Mesenteric fat pad (tissue), 1 donor: ENCODE measurements at places on chromosomes 5 and 9. TPM values are rescaled to one million over a fixed set of nuclear protein-coding genes. Genes with fewer than 3 reads are reported as not detected.
A peak's percentile ranks its signal among the peaks of the same experiment; 100 is the strongest.

Gene COL5A1
- total RNA-seq: 84.7 TPM

Gene CER1
- total RNA-seq: not detected

Gene SLCO6A1
- total RNA-seq: not detected

Gene CDO1
- total RNA-seq: 60.8 TPM

Gene ANKRD18B
- total RNA-seq: not detected

Gene FGFR4
- total RNA-seq: 0.42 TPM

DNA sequence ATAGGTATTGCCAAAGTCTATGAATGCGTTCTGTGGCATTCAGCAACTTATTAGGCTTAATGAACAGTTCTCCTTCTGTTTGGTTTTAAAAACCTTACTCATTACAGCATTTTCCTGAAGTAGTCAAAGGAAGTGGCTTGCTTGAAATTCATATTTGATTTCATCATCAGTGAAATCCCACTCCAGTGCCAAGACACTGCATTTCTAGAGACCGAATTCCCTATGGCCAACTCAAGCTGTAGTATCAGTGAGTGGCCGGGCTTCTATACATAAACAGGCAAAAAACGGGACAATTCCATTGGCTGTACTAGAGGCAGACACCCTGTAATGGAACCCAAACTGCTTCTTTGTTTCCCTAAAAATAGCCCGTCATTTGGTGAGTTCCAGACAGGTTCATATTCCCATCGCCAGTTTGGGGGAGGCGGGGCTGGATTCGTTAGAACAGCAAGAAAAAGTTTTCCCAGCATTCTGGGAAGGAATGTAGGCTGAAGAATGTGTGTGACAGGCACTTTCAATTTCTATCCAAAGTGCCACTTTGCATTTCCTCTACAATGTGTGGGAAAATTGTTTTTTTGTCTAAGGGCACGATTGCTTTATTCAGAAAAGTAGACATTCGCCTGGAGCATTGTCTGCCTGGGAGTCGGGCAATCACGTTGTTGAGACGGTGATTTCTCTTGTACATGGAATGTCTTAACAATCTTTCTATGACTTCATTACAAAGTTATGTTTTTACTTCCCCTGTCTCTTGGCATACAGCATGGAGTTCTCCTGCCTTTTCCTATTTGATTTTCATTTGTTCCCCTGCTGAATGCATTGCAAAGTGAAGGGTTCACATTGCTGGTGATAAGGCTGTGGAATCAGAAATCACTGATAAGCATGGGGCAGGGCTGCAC lies 141.8 kb upstream of the MAST4 start:
- no peak for DNase-seq

GRCh38 chr9:75979362-75979761 lies 88.9 kb downstream of the PCSK5 start:
- DNase-seq: no peak

GRCh38 chr5:74589204-74590056 lies 51.1 kb downstream of the ENC1 start:
- DNase-seq: no peak

- DNase-seq: no peak
Measured at GRCh38 chr9:135281791-135282737, 194.6 kb downstream of the OLFM1 start.

- no peak for DNase-seq
Measured at GRCh38 chr9:37383876-37384746, 38.4 kb upstream of the GRHPR start.

DNA sequence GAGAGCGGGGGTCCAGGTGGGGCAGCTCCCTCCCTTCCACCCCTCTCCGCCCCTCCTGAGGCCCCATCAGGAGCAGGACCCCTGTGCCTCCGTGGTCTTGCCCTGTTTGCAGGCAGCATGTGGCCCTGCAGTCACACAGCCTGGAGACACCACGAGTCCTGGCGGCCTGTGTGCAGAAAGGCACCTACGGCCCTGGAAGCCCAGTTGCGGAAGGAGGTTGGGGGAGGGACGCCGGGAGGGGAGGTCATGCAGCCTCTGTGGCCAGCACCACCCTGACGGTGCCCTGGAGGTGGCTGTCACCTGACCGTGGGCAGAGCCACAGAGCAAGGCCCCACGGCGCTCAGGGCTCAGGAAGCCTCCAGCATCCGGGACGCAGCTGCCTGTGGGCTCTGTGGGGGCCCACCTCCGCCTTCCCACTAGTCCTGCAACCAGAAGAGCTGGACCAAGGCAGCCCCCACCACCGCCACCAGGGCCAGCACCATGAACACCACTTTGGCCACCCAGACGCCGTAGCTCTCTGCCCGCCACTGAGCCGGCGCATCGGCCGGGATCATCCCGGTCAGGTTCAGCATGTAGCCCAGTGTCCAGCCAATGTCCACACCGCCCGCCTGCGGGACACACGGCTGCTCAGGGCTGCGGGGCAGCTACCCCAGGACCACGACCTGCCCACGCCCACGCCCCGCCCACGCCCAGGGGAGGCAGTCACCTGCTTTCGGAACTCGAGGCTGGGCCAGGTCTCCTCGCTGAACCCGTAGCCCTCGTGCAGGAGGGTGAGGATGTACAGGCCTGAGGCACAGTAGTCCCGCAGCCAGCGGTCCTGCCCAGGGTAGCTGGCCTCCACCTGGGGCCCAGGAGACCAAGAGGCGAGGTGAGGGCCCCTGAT lies 6.4 kb downstream of the ENTPD8 start:
- no peak for DNase-seq

- no peak for DNase-seq
Measured at GRCh38 chr5:1135696-1136525, 24.0 kb upstream of the SLC12A7 start.

- no peak for DNase-seq
Measured at GRCh38 chr5:151101746-151102145, 20.9 kb upstream of the TNIP1 start.

DNA sequence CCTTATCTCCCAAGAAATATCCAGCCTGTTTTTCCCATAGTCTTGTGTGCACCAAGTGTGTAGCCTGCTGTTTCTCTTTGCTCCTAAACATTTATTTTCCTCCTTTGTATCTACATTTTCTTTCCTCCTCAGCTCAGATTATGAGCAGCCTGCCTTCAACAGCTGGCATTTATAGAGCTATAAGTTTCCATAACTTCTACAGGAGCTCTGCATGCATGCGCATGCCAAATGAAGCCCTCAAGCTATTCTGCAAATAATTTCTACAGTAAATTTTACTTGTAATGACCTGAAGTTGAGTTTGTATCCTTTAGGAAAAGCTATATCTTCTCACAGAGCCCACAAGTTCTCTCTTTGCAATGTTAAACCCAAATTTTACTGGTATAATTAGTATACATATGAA lies 699.5 kb downstream of the CETN3 start:
- DNase-seq: no peak

GRCh38 chr5:150585781-150586341 lies 54.6 kb upstream of the SYNPO start:
- DNase-seq: peak; percentile 83

DNA sequence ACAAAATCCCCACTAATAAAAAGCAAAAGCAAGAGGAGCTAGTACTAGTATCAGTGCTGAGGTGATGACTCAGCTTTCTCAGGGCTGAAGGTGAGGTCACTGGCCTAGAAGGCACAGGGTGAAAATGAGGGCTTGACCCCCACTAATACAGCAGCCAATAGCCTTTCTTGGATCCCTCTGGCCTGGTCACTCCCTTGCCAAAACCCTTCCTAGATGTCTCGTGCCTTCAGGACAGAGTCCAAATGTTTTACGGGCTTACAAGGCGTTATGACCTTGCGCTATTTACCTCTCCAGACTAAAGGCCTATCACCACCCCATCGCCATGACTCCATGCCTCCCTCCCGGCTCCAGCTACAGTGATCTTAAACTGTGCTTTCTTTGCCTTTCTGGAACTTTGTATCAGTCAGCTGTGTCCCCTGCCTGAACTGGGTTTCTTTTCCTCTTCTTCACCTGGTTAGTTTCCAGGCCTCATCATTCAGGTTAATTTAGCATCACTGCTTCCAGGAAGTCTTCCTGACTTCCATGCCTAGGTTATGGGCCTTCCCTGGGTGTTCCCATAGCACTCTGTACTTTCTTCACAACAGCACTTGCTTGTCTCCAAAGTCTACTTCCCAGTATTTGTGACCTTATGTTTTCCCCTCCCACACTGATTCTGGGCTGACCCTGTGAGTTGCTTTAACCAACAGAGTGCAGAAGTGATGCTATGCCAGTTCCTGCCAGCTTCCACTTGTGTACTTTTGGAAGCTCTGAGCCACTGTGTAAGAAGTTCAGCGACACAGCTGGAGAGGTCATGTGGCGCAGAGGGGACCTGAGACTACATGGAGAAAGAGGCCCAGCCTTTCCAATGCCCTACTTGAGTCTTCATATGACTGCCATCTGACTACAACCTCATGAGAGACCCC lies 4.2 kb upstream of the DELE1 start:
- DNase-seq: peak; percentile 43

DNA sequence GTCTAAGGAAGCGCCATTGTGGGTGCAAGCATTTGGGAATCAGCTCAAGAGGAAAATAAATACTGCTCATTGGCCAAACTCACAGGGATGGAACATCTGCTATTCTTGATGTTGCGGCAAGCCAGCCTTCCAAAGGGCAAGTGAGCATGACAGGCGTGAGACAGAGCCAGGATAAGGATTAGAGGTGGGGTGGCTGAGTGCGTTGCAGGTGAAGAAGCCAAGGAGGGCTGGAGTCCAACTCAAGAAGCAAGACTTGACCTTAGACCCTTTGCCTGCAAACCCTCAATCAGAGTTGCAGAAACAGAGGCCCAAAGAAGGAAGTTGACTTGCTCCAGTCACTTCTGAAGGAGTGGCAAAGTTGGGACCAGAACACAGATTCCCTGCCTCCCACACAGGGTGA lies 79.4 kb downstream of the WWC1 start:
- no peak for DNase-seq

- no peak for DNase-seq
Measured at GRCh38 chr9:95763006-95763405, 112.5 kb upstream of the ERCC6L2 start.

DNA sequence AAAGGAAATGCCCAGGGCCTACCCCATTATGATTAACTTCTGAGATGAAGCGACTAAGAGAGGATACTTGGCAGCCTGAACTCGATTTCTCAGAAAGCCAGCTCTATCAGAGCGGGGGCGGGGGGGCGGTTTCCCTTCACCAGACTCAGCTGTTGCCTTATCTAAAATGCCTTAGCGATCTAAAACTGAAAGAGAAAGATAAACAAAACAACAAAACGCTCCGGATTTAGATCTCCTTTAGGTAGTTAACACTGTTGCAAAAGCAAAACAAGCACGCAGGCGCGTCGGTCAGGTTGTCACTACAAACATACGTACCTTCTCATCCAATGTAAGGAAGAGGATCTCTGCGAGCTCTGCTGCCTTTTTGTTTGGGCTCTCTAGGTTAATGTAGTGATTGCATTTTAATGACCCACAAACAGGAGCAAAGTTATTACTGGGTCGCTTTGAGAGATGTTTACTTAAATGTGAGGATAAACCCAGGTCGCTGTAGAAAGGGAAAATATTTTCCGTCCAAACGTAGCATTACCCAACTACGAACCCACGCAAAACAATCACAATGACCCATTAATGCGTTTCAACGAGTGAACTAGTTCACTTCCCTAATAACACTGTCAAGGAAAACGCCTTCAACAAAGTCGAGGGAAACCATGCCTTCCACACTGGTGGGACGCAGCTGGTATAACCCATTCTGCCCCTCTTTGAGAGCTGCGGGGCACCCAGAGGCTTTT lies 982 bp downstream of the EPB41L4A start:
- DNase-seq: no peak

DNA sequence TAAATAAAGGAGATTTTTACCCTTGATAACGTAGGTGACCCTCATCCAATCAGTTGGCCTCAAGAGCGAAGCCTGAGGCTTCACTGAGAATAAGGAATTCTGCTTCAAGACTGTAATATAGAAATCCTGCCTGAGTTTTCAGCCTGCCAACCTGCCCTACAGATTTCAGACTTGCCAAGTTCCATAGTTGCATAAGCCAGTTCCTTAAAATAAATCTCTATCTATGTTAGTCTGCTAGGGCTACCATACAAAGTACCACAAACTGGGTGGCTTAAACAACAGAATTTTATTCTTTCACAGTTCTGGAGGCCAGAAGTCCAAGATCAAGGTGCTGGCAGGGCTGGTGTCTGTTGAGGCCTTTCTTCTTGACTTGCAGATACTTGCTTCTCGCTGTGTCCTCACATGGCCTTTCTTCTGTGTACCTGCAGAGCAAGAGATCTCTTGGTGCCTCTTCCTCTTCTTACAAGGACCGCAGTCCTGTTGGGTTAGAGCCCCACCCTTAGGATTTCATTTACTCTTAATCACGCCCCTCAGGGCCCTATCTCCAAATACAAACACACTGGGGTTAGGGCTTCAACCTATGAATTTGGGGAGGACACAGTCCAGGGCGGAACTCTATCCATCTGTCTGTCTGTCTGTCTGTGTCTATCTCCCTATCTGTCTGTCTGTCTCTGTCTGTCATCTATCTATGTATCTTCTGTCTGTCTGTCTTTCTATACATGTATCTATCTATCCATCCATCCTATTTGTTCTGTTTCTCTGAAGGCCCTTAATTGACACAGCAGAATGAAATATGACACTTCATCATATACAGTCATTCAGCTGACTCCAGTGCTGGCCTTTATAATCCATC lies 17.0 kb upstream of the CMBL start:
- DNase-seq: no peak

- no peak for DNase-seq
Measured at GRCh38 chr5:41736641-41737040, 133.6 kb downstream of the OXCT1 start.

GRCh38 chr9:133768371-133768858 lies 30.3 kb upstream of the SARDH start:
- DNase-seq: peak; percentile 84

DNA sequence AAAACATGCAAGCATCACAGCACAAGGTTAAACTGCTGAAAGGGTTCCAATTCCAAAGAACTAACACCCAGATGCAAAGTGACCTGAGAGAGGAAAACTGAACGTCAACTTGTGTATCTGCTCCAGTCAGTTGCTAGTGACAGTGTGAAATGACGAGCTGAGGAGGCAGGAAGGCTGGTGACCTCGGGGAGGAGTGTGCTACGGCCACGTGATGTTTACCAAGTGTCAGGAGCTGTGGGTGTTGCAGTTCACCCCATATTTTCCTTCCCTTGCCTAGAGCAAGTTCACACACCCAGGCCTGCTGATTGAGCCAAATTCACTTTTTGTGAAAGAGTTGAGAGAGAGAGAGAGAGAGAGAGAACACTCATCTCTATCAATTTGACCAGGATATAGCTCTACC lies 231.6 kb upstream of the ANKH start:
- no peak for DNase-seq

DNA sequence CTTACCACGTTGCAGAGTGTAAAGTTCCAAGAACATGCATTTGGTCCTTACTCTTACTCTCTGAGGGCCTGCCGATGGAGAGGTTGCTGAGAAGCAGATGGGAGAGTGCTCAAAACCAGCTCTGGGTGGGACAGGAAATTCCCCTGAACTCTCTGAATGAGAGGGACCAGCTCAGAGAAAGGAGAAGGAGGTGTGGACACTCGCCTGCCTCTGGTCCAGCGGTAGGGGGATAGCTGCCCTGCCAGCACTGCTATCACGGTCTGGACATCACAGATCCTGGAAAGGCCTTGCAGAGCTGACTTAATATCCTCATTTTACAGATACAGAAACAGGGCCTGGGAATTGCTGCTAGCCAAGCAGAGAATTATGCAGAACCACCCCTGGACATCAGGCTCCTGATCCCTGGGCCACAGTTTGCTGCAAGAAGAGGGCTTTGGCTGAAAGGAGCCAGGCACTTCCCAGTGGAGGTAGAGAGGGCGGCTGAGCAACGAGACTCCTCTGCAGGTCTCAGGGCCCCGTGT lies 4.9 kb downstream of the TRAF1 start:
- DNase-seq: no peak

- DNase-seq: no peak
Measured at GRCh38 chr5:76303921-76304320, 99.2 kb upstream of the IQGAP2 start.

GRCh38 chr9:2247340-2247739 lies 232.2 kb downstream of the SMARCA2 start:
- DNase-seq: no peak
